ENCODE measurements at places on chromosomes 11 and 22.

GRCh38 chr11:113519989-113520613 is 44.9 kb upstream of the DRD2 start:
- peak; percentile 45 for DNase-seq

DNA sequence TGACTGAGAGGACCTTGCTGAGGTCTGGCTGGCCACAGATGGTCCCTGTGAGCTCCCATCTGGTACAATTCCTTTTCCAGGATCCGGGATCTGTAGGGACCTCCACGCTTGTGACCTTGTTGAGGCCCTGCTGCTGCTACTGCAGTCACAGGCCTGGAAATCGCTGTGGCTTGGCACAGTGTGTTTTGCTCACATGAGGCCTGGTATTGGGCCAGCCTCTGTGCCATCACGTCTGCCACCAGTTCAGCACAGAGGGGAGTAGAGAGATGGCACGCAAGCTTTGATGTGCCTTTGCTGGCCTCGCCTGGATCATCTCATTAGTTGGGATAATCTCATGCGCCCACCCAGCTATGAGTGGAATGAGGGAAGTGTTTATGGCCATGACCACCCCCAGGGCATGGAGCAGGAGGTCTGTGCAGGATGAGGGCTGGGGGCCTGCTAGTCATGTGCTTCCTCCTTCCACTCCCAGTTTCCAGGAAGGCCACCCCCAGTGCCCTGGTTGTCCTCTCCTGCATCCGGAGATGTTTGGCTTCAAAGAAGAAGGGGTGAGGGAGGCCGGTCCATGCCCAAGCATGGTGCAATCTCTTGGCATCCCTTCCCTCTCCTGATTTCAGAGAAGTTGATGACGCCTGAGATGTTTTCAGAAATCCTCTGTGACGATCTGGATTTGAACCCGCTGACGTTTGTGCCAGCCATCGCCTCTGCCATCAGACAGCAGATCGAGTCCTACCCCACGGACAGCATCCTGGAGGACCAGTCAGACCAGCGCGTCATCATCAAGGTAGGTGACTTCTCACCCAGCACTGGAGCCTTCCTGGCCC is 22.4 kb downstream of the DERL3 start:
- DNase-seq: no peak

GRCh38 chr11:128496692-128497060 is 90.7 kb downstream of the ETS1 start:
- DNase-seq: no peak

DNA sequence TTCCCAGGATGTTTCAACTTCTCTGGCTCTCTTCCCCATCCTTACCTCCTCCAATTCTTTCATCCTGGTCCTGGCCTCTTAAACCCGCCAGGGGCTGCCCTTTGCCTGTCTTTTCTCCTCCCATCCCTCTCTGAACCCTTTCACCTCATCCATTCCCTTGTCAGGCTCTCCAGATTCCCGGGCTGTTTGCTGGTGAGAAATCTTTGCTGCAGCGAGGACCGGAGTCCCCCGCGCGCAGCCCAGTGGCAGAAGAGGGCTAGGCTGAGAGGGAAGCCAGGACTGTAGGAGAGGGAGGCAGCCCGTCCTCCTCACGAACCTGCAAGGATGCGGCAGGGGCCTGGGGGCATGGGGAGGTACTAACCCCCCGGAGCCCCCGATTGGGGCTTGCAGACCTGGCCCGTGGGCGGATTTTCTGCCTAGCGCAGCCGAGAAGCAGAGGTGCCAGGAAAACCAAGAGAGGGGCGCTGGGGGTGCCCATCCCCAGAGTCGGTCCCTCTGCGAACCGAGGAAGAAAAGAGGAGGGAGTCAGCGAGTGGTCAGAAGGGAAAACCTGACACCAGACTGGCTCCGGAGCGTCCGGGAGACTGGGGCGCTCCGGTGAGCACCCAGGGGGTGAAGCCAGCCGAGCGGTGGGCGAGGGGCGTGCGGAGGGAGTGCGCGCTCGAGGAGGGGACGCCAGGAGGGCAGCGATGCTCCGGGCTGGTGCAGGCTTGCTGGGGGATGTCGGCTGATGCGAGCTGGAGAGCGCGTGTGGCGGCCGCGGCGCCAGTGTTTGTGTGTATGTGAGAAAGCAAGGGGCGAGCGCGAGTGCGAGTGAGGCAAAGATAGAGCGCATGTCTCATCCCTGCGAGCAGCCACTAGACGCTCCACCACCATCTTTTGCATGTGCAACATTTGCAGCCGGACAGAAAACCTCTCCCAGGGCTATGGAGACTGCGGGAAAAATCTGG is at the start of gene GRIA4:
Gene GRIA4, plus strand, starts transcription at position 242 of the 950 bp plus-strand sequence. CDS start 925 bp downstream, outside the sequence.
- peak; percentile 92 for DNase-seq

- DNase-seq: peak; percentile 35
Observed at GRCh38 chr22:38947321-38948140, 9.9 kb upstream of the APOBEC3A start.

- no peak for DNase-seq
Observed at GRCh38 chr11:75902631-75903030, 87.6 kb downstream of the UVRAG start.

DNA sequence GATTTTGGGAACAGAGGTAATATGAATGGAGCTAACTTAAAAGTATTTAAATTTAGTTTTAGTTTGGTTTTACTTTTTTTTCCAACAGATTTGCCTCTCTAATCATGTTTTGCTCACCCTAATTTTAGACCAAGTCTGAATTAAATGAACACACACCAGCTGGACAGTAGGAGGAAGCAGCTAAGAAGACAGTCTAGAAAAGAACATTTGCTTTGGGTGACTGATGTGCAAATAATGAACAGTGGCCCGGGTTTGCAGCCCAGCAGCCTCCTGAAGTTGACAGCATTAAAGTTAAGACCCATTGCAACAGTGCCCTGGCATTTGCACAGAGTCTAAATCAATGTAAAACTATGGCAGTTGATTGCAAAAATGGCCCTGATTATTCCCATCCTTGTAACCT is 66.4 kb upstream of the SORL1 start:
- DNase-seq: no peak

GRCh38 chr11:2800655-2801531 is 84.7 kb downstream of the CDKN1C start:
- DNase-seq: no peak

DNA sequence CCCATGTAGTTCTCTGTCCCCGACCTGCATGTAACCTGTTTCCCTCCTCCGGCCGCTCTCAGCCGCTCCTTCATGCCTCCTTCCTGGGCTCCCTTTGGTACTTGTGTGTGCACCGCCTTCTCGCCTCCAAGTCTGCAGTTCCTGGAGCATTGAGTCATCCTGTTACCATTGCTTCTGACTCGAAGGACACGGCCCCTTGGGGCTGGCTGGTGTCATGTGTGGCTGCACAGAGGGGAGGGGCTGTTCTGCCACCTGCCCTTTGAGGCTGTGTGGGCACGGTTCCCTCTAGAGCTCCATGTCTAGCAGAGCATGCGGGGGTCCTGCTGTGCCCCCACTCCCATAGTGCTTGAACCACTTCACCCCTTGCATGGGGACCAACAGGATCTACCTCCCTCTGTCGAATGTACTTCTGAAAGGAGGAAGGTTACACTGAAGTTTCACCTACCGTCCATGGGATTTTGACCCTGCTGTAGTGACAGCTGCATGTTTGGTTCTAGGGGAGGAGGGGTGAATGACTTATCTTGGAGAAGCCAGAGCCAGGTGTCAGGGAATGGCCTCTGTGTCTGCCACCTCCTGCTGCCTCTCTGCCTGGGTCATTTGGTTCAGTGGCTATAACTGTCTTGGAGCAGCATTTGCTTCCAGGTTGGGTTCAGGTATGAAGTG is 39.6 kb downstream of the BCR start:
- DNase-seq: peak; percentile 68

DNA sequence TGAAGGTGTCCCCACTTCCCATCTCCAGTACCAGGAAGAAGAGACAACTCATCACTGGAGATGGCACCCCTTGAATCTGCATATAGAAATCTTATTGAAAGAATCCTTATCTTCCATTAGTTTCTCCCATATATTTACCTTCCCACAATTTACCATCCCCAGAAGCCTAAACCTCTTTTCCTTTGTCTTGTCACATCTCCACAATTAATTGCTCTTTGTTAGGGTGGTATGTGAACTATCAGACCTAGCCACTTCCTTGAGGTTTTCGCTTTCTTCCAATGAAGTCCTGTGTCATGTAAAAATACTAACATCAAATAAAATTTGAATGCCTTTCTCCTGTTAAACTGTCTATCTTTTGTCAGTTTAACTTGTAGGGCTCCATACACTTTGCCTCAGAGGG is 37.9 kb downstream of the FAM227A start:
- DNase-seq: no peak

GRCh38 chr22:29886596-29886995 is 3.6 kb downstream of the MTMR3 start:
- no peak for DNase-seq

GRCh38 chr11:2519862-2520735 is 75.3 kb downstream of the KCNQ1 start:
- DNase-seq: no peak

DNA sequence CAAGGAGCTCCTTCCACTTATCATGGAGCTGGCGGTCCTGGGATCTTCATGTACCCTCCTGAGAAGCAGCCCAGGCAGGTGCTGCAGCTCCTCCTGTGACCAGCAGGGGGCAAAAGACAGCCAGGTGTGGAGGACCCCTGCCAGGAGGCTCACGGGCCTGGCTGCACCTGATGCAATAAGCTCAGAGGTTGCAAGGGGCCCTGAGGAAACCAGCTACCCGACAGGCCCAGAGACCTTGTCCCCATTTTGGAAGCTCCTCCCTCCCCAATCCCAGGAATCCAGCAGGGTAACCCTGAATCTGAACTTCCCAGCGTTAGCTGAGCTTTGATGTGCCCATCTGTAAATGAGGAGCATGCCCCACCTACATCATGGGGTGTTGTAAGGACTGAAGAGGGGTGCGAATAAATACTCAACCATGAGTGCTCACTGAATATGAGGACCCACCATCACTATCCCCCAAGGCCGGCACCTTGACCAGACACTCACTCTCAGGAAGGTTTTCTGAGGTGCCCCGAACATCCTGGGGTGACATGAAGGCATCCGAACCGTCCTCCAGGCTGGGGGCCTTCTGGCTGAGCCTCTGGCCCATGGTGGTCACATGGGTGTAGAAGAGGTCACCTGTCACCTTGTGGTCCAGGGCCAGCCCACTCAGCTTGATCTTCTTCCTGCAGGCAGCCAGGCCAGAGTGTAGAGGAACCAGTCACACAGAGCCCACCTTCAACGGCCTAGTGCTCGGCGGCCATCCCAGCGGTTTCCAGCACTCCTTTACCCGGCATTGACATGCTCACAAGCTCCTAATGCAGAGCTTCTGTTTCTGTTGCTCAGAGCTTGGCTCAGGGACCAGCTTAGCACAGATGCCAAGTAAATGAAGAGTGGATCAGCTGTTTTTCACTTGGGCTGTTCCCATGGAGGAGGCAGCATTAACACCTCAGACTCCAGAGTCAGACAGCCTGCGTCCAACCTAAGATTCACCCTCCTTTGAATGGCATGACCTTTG is 21.7 kb downstream of the SLC43A1 start:
- DNase-seq: no peak

DNA sequence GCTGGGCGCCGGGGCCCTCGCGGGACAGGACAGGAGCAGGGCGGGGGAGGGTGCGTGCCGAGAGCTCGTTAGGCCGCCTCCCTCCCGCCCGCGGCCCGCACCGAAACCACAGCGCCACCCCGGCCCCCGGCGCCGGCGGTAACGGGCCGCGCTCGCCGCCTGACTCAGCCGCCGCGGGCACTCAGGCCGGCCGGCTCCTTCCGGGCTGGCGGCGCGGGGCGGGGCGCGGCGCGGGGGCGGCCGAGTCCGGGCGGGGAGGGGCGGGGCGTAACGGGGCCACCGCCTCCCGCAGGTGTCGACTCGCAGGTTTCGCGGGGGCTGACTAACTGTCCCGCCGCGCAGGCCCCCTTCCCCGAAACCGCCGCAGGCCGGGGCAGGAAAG is at the start of gene AP5B1:
Gene AP5B1, minus strand, starts transcription at position 207 of the 382 bp plus-strand sequence. CDS start 385 bp downstream, outside the sequence.
- peak; percentile 67 for DNase-seq

DNA sequence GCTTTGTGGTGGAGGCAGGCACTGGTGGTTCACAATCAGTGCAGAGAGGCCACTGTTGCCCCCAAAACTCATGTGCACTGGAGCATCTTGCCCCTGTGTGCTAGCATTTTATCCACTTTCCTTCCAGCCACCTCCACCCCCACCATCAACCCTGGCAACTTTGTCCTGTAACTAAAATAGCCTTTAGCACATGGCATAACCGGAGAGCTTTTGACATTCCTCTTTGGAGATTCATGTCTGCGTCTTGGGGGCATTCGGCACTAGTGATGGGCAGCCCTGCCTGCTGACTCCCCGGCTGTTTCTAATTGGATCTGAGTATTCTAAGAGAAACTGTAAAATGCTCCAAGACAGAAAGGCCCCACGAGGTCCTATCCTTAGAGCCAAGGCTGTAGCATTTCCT is 15.8 kb downstream of the SHISA8 start:
- no peak for DNase-seq

DNA sequence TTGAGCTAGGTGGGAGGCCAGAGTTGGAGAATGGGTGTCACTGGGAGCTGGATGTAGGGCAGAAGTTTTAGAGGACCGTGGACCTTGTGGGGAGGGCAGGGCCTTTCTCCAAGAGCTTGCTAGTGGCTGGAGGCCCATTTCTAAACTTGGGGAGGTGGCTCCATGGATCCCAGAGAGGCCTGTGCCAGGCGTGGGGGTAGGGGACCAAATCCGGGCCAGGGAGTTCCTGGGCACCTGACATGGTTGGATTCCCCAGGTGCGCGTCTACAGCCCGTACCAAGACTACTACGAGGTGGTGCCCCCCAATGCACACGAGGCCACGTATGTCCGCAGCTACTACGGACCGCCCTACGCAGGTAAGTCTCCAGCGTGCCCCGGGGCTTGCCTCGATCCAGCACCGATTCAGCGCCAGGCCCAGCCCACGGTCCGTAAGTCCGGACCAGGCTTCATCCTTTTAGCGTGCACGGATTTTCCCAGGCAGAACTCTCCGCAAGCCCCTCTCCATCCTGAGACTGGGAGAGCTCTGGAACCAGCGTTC is 14.2 kb downstream of the PLEKHB1 start:
- DNase-seq: no peak

DNA sequence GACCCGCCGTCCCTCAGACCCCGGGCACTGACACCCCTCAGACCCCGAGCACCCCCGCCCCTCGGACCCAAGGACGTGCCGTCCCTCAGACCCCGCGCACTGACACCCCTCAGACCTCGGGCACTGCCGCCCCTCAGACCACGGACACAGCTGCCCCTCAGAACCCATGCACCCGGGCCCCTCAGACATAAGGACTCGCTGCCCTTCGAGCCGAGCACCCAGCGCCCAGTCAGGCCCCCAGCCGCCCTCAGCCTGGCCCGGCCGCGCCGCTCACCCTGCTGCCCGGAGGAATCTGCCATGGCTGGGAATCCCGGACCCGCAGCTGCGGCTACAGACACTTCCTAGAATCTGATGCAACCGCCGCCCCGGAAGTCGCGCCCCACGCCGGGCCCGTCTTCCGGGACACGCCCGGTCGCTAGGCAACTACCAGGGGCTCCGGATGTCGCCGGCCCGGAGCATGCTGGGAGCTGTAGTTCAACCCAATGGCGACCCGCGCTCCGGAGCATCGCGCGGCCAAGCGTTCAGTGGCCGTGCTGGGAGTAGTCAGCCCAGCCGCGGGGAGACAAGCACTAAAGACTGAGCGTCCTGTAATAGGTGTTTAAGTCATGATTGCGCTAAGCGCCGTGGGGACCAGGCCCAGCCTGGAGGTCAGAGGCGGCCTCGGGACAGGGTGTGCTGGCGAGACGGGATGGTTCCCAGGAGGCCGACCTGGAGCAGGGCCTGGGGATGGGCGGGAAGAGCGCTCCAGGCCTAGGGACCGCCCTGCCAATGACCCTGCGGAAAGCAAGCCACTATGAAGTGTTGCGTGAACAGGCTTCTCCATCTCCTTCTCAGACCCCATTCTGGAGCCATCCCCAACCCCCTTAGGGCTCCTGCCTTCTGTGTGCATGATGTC is at the start of gene CARS1:
Gene CARS1, minus strand, starts transcription at position 355 of the 895 bp plus-strand sequence. Its CDS starts 56 bp downstream, at position 299.
- peak; percentile 96 for DNase-seq

- no peak for DNase-seq
Observed at GRCh38 chr11:2483426-2483825, 38.6 kb downstream of the KCNQ1 start.

GRCh38 chr11:125372088-125372487 is 124.0 kb downstream of the FEZ1 start:
- no peak for DNase-seq

All from eye (tissue), 1 donor.